Hematopoietic multipotent progenitor cell treated with erythropoietin and hydrocortisone succinate and interleukin-3 and kit ligand, for 8 days (in vitro differentiated cells): ENCODE measurements at places on chromosomes 4 and X.

DNA sequence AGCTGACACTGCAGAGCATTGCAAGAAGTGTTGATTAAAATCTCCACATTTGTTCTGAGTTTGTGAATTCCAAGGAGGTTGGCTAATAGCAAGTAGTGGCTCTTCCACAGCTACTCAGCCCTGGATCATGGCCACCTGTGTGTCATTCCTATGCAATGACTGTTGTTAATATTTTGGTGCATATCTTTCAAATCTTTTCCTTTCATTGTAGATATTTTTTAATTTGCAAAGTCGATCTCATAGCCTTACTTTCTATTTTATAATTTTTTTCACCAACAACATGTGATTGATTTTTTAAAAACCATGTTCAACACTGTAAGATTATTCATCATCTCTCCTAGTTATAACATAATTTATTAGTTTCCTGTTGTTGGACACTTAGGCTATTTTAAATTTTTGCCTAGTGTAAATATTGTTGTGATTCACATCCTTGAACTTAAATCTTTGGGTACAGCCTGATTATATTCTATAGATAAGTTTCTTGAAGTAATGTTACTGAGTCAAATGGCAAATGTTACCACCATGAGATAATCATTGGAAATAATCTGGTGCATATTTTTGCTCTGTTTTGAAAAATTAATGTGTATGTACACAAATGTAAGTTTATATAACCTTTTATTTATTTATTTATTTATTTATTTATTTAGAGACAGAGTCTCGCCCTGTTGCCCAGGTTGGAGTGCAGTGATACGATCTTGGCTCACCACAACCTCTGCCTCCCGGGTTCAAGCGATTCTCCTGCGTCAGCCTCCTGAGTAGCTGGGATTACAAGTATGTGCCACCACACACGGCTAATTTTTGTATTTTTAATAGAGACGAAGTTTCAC is 17.1 kb upstream of the ARHGAP10 start:
- DNase-seq, result no peak

GRCh38 chrX:78687586-78687985 is 28.5 kb upstream of the RTL3 start:
- no peak for DNase-seq

DNA sequence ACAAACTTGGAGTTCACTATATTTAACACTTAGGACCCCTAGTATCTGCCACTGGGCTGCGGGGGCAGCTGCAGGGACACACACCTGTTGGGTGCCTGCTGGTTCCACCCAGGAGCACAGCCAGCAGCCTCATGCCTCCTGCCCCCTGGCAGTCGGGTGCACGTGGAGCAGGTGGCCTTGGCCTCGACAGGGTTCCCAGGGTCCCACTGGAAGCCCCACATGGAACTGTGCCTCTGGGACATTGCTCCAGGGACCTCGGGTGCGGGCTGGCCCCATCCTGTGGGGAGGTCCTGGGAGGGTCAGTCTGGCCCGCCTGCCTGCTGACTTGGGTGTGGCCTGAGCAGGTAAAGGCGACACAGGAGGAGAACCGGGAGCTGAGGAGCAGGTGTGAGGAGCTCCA is 18.0 kb downstream of the TACC3 start:
- DNase-seq, result no peak

GRCh38 chr4:65665771-65666523 is 4.3 kb downstream of the EPHA5 start:
- DNase-seq, result no peak

GRCh38 chr4:188986271-188986689 is 847.0 kb downstream of the TRIML1 start:
- no peak for DNase-seq

GRCh38 chr4:125663896-125664767 is 349.4 kb downstream of the FAT4 start:
- no peak for DNase-seq

DNA sequence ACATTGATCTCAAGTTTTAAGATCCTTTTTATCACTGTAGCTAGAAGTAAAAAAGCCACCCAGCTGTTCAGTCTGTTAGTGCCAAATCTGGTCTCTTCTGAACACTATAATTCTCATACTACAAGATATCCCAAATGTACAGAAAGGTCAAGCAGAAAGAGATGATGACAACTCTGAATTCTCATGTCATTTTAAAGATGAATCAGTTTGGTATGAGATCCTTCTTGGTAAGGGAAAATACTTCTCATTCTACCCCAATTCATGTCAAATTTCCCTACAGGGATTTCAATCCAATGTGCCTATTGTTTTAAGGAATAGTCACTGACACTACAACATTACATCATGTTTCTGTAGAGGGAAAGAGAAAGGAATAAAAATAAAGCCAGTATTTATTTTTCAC is 184.5 kb downstream of the CPEB2 start:
- no peak for DNase-seq
